LNCaP clone FGC (cell line): ENCODE measurements at places on chromosomes 16 and 17.

GRCh38 chr17:14437176-14437575 lies 136.3 kb downstream of the HS3ST3B1 start:
- DNase-seq, result no peak

DNA sequence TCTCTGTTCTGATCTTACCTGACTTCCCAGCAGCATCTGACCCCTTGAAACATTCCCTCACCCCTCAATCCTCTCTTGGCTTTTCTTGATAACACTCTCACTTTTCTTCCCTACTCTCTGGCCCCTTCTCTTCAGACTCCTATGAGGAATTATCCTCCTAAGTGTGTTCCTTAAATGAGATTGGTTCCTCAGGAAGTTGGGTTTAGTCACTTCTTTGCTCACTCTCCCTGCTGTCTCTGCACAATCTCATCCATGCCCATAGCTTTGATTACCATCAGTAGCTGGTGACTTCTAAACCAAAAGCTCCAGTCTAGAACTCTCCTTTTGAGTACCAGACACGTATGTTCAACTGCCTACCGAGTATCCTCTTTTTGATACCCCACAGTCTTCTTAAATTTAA lies 13.0 kb downstream of the MED24 start:
- no peak for DNase-seq

- DNase-seq, result no peak
These were observed 162.7 kb upstream of the CDC42EP4 start for GRCh38 chr17:73474370-73474988.

- no peak for DNase-seq
These were observed 54.3 kb upstream of the NLRP1 start for GRCh38 chr17:5638596-5638995.

GRCh38 chr17:80558046-80558445 lies 13.4 kb downstream of the RPTOR start:
- no peak for DNase-seq
